ENCODE measurements at places on chromosomes 4 and X.

GRCh38 chrX:15606136-15606535 lies 5.4 kb upstream of the ACE2 start:
- no peak for DNase-seq

DNA sequence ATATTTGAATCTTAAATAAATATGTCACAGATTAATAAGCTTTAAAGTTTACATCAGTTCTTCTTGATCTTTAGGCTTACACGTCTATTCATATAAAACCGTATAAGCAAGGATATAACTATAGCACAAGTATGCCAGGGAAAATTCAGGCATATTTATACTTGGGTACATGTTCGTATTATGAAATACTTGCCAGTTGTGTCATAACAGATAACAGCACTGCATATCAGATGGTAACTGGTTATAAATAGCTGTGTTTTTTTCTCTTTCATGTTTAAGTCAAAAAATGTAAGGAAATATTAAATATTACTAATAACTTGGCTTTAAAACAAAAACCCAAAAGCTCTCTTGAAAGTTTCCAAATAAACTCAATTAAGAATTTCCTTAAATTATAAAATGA lies 17.5 kb downstream of the BRWD3 start:
- no peak for DNase-seq

- DNase-seq: no peak
Observed at GRCh38 chrX:133189195-133189594, 29.0 kb downstream of the TFDP3 start.

DNA sequence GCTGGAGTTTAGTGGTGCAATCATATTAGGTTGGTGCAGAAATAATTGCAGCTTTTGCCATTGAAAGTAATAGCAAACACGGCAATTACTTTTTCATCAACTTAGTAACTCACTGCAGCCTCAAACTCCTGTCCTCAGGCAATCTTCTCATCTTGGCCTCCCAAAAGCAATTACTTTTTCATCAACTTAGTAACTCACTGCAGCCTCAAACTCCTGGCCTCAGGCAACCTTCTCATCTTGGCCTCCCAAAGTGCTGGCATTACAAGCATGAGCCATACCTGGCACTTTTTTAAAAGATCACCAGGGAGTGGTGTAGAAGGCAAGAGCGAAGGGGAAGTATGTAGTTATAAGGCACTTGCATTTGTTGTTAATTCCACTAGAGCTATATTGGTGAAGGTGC lies 491.1 kb upstream of the ADGRL3 start:
- DNase-seq: no peak

- DNase-seq: no peak
Observed at GRCh38 chr4:139084804-139085093, 69.2 kb downstream of the NOCT start.

DNA sequence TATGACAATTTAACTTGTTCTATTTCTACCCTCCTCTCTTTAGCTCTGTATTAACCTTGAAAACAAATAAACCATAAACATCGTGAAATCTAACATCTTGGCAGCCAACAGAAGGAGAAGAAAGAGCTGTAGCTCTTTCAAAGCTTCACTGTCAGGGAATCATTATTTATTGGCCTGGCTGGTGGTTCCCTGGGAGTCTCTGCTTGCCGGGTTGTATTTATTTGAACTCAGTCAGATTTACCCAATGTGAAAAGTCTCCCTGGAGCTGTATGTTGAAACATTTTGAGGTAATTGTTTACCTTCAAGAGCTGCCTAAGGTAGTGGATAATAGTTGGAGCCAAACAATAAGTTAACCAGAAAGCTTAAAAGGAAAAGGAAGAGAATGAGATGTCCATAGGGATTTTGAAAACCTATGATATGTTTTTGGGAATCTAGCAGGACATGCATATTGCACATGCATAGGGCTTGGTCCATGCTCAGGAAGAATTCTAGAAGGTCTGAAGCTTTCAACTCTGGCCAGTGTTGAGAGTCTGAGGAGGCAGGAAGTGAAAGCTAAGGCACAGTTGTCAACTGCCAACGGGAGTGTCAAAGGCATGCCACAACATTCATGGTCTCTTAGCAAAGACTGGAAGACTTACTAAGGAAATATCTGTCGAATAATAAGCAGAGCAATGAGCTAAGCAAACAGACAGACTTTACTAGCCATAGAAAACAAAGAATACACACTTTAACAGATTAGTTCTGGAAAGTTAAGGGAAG lies 621.6 kb downstream of the PCDH7 start:
- no peak for DNase-seq

DNA sequence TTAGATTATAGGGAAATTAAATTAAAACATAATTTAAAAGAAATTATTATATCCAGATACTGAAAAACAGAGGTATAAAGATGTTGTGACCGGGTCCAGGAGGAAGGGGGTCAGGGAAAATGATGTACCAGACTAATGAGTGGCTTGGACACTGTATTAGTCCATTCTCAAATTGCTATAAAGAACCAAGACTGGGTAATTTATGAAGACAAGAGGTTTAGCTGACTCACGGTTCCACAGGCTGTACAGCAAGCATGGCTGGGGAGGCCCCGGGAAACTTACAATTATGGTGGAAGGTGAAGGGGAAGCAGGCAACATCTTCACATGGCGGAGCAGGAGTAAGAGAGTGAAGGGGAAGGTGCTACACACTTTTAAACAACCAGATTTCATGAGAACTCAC lies 3.4 kb upstream of the FAM9B start:
- DNase-seq: peak; percentile 3

GRCh38 chr4:74394476-74395136 lies 29.7 kb downstream of the EREG start:
- DNase-seq: no peak

GRCh38 chr4:53014881-53015280 lies 152.8 kb downstream of the RASL11B start:
- no peak for DNase-seq

DNA sequence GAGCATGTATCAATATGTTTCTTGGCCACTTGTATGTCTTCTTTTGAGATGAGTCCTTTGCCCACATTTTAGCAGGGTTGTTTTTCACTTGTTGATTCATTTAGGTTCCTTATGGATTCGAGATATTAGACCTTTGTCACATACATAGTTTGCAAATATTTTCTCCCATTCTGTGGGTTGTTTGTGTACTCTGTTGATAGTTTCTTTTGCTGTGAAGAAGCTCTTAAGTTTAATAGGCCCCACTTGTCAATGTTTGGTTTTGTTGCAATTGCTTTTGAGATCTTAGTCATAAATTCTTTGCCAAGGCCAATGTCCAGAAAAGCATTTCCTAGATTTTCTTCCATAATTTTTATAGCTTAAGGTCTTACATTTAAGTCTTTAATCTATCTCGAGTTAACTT lies 280.7 kb upstream of the GALNT7 start:
- no peak for DNase-seq

DNA sequence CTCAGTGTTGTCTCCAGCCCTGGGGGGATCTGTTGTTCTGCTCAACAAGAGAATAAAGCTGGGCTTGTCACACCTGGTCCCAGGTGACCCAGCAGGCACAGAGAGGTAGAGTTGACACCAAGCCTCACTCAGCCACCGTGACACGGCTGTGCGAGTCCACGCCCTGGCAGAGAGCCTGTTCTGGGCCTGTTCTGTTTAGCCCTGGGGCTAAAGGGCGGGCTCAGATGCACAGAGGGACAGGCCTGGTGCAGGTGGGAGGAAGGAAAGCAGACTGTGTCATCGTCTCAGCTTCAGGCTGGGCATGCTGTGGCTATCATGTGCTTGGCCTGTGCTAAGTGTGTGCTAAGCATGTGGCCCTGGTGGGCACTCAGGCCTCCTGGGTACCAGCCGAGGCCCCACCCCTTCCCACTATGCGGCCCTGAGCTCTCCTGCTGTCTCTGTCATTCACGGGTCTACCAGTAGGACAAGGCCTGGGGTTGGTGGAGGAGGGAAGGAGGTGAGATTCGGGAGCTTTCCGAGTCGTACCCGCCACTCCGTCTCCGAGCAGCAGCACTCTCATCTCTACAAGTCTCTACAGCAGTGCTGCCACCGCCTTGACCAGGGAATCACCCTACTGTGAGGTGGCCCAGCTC lies 10.8 kb downstream of the WFS1 start:
- no peak for DNase-seq

DNA sequence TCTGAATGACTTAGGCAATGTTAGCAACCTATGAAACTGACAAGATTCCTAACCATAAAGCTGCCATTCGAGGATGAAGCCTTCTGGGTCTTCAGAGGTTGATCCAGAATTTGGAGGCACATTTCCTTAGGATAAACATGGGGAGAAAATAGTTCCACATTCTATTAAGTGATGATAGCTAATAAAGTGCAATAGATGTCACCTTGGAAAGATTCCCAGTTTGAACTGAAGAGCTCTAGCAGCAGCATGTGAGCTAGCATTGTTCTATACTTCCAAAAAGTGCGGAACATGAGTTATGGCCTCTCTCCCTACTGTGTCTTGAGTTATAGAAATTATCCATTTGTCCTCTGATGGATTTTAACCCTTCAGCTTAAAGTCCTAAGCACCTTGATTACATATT lies 991.4 kb upstream of the SLIT2 start:
- no peak for DNase-seq

GRCh38 chr4:48297256-48297846 lies 27.7 kb upstream of the TEC start:
- DNase-seq: no peak

GRCh38 chr4:187666697-187667494 lies 328.7 kb upstream of the ZFP42 start:
- DNase-seq: no peak
